ENCODE measurements at places on chromosomes 5 and 9. TPM values are rescaled to one million over a fixed set of nuclear protein-coding genes. Genes with fewer than 3 reads are reported as not detected.

- ATAC-seq = no peak
These were observed 42.6 kb downstream of the PSIP1 start for GRCh38 chr9:15468145-15468544.

- no peak for ATAC-seq
These were observed 584.6 kb upstream of the CDH18 start for GRCh38 chr5:20572614-20573013.

GRCh38 chr5:156963125-156963524 lies at the start of gene TIMD4:
TIMD4 (minus strand) TSS chr5:156963226; CDS start chr5:156963198, 28 bp downstream.
- peak; percentile 55 for ATAC-seq

DNA sequence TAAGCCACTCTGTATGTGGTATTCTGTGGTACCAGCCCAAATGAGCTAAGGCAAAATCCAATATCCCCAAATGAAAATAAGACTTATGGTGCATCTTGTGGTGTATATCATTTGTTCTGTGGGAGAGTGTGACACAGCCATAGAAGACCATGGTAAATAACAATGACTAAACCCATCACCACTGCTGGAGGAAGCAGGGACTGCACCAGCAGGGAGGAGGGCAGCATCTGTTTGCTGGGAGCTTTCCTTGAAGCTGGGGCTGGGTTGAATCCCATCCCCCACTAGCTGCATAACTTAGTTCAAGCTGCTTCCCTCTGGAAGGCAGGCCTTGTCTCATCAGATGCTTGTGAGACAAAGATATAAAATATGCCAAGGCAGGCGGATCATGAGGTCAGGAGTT lies 14.2 kb downstream of the GADD45G start:
- no peak for ATAC-seq

DNA sequence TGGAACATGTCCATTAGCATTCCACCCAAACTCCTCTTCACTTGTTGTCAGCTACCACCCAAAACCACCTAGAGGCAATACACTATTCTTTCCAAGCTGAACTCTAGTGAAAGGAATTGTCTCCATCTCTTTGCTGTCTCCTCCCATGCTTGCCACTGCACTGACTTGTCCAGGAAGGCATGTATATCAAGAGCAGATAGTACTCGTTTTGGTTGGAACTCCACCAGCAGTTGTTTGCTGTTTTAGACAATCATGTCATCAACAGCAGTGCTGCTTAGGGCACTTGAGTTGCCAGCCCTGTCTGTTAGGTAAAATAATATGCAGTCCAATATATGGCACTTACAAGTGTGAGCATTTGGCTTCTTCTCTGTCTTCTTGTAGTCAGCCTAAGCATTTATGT lies 80.0 kb upstream of the SAP30L start:
- no peak for ATAC-seq

The ZER1 gene
- 65.2 TPM for total RNA-seq

DNA sequence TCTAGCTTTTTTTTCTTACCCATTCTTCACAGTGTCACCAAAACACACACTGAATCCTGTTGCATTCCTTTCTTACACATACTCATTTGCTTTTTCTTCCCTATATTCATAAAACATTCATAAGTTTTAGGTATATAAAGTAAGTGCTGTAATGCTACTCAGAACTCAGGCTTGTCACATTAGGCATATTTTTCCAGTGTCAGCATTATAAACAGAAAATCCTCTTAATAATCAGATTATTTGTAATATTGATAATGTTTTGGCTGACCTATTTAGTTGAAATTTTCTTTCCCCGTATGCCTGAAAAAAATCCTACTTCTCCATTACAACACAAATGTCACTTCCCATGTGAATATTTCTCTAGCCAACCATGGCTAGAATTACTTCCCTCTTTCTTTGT lies 743.0 kb upstream of the NUDT12 start:
- no peak for ATAC-seq

The GABRA6 gene
- total RNA-seq = not detected

DNA sequence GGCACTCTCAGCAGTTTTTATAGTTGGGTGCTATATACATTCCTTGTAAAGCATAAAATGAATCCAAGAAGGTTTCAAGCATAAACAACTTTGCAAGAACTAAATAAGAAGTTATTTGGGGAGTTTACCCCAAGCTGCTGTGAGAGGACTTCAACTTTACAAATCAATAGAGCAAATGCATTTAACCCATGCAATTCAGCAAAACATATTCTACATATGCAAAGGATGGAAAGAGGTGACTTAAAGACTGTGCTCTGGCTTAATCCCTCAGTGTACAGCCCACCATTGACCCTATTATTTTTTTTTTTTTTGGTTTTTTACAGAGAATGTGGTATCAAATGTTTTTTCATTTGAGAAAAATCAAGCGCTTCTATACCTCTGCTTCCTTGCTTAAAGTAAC lies 736.5 kb downstream of the CETN3 start:
- ATAC-seq = no peak

DNA sequence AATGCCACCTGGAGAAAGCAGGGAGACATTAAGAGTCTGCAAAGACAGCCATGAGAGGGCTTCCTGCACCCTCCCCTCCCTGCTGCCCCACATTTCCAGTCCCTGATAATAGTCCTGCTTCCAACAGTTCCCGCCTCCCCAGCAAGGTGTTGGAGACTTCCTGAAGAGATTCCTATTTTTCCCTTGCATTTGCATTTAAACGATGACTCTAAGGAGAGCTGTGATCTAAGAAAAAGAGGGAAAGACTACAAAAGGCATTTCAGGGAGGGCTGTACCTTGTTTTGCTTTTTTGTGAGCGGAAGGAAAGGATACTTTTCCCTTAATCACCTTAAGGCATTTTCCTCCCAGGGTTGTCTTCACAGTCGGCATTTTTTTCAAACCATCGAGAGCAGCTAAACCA lies 62.1 kb downstream of the GAS1 start:
- ATAC-seq = no peak

DNA sequence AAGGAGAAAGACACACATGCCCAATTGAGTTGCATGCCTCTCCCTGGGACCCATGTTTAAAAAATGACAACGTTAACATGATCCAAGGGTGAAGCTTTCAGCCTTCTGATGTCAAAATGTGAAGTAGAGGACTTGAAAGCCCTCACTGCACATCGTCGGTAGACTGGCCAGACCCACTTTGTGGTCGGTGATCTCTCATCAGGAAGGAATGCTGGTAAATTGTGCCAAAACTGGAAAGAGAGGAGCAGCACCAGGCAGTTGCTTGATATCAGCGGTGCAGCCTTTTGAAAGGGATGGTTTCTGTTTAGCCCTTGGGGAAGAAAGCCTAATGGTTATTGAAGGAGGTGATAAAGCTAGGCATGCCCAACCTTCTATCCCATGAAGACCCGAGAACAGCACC lies 125.3 kb upstream of the MARCHF11 start:
- no peak for ATAC-seq

GRCh38 chr5:59587489-59588337 lies 305.8 kb downstream of the PDE4D start:
- ATAC-seq = peak; percentile 39

The AQP3 gene
- 12.0 TPM for total RNA-seq

DNA sequence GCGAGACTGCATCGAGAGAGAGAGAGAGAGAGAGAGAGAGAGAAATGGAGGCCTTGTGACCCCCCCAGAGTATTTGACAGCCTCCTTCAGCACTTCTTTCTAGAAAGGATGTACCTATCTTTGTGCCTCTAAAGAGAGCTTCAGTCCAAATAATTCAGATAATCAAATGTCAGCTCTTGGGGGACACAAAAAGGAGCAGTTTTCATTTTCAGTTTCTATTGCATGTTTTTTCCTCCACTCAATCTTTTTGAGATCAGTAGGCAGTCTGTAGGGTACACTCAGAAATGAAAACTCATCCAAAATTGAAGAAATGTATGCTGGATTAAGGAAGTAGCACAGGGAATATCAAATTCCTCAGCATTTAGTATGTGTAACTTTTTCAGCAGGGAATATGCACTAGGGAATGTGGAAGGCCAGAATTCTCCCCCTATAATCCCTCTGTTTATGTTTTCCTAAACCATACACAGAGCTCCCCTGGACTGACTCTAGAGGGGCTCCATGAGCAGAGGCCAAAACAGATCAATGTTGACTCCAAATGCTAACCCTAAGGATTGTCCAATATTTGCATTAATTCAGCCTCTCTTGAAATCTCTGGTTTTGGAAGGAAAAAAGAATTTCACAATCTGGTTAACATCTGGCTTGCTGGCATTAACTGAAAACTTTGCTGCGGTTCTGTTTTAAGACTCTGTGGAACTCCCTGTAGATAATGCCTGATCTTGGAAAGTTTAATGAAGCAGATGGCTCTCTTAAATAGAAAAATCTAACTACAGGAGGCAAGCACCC lies 250.1 kb downstream of the CEMIP2 start:
- ATAC-seq = peak; percentile 28

DNA sequence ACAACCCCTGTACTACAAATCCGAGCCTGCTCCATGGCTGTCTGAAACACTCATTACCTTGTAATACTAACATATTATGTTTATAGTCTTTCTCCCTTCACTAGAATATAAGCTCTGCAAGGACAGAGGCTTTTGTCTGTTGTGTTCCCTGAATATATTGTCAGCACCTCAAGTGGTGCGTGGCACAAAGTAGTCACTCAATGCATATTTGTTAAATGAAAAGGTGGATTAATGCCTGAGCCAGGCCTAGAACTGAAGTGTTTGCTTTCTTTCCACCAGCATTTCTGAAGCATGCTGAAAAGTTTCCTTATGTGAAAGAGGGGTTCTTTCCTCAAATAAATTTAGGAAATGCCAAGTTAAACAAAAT lies 36.3 kb downstream of the ELL2 start:
- ATAC-seq = no peak

The PPP6C gene
- 40.3 TPM for total RNA-seq

DNA sequence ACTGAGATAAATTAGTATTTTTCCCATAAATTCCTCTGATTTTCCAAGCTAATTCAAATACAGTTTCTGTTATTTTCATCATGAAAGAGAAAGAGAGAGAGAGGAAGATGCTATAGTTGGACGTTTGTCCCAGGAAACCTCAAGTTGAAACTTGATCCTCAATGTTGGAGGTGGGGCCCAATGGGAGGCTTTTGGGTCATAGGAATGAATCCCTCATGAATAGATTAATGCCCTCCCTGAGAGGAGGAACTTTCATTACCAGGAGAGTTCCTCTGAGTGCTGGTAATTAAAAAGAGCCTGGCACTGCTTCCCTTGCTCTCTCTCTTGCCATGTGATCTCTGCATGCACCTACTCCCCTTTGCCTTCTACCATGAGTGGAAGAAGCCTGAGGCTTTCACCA lies 189.9 kb upstream of the SMC2 start:
- no peak for ATAC-seq
